Retinal pigment epithelial cell (primary cell): ENCODE measurements at places on chromosomes 7 and 10.

GRCh38 chr7:122919643-122920181, 33.5 kb upstream of the CADPS2 start:
- DNase-seq: no peak

DNA sequence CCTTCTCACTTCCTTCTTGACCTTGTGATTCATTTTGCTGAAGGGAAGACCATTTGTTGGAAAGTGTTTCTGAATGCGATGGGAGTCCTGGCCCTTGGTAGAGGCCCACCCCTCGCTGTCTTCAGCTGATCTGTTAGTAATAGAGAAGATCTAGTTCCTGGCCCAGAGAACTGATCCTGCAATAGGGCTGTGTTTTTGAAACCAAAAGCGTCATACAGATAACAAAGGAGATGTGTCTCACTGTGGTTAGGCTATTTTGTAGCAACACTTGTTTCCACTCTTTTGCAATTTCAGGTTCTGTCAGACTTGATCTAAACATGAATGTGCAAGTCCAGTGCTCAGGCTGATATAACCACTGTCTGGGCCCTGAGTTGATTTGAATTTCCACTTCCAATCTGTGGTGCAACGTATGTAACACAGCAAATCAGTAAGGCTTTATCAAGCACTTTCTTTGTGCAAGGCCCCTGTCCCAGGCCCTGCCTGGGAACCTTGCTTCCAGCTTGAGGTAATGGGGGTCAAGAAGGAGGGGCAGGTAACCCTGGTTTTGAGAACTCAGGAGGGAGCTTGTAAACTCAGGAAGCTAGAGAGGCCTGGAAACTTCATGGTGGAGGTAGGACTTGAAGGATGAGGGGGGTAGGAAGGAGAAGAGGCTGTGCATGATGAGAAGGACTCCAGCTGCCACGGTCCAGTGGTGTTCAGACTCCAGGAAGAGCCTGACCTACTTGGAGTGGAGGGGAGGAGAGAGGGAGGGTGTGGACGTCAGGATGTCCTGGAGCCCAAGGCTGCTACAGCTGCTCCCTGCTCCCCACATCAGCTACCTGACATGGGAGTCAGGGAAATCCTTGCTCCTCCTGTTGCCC, 42.2 kb upstream of the SRGN start:
- no peak for DNase-seq

DNA sequence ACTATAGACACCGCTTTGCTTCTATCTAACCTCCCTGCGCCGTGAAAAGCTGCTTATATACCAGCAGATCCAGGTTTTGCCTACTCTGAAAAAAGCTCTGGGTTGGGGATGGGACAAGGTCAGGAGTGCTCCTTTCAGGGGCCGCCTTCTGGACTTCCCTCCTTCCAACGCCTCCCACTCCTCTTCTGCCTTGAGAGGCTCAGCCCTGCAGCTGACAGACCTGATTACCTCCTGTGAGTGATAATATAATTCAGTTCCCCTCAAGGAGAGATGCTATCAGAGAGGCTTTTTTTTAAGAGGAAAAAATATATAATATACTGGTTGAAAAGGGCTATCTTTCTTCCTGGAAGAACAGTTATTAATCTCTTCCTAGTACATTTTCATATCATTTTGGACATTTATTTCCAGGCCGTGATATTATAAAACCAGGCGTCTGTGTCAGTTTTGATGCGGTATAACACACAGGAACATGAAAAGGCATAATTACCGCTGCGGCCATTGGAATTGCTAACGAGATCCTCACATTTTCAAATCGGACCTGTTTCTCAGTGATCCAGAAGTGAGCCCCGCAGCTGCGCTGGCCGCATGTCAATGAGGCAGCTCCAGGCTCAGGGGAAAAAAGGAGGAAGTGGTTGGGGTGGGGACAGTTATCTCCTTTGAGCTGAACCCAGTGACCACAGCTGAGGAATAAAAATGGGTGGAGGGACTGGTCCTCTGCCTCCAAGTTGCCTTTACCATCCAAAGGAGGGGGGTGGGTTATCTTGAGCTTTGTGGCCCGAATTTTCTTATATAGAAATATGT, 457.1 kb downstream of the TYW1 start:
- DNase-seq: no peak

GRCh38 chr10:96560966-96561887, 25.6 kb downstream of the TM9SF3 start:
- no peak for DNase-seq

- DNase-seq: no peak
Observed at GRCh38 chr7:20079080-20079479, 138.1 kb downstream of the MACC1 start.

DNA sequence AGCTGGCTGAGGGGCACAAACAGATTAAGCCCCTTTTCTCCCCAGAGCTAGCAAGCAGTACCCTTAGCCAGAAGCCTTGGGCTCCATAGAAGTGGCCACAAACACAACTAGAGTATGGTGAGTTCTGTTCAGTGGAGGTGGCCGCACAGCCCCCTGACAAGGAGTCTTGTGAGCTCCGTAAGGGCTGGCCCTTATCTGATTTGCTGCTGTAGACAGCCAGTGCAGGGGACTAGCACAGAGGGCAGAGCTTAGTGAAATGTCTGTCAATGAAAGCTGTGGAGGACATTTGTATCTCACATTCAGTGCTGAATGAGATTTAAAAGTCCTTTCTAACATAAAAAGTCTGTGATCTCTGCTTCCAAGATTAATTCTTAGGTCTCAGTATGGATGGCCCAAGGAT, 137.3 kb downstream of the AUTS2 start:
- no peak for DNase-seq

DNA sequence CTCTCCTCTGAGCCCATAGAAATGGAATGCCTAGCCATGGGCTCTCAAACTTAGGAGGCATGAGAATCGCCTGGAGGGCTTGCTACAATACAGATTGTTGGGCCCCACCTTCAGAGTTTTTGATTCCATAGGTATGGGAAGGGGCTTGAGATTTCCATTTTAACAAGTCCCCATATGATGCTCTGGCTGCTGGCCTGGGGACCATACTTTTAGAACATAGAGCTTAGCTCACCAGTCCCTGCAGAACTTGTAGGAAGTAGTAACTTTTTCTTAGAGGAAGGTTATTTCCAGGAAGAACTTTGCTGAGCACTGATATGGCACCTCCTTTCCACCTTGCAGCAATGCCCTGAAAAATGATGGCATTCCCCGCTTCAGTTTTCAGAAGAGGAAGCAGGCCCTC, 177.0 kb upstream of the ZMIZ1 start:
- no peak for DNase-seq

- no peak for DNase-seq
Observed at GRCh38 chr10:103111031-103111917, 81.8 kb downstream of the NT5C2 start.

GRCh38 chr7:107100824-107101223, 56.3 kb downstream of the PRKAR2B start:
- no peak for DNase-seq

- no peak for DNase-seq
Observed at GRCh38 chr10:17237915-17238444, 9.9 kb downstream of the VIM start.

DNA sequence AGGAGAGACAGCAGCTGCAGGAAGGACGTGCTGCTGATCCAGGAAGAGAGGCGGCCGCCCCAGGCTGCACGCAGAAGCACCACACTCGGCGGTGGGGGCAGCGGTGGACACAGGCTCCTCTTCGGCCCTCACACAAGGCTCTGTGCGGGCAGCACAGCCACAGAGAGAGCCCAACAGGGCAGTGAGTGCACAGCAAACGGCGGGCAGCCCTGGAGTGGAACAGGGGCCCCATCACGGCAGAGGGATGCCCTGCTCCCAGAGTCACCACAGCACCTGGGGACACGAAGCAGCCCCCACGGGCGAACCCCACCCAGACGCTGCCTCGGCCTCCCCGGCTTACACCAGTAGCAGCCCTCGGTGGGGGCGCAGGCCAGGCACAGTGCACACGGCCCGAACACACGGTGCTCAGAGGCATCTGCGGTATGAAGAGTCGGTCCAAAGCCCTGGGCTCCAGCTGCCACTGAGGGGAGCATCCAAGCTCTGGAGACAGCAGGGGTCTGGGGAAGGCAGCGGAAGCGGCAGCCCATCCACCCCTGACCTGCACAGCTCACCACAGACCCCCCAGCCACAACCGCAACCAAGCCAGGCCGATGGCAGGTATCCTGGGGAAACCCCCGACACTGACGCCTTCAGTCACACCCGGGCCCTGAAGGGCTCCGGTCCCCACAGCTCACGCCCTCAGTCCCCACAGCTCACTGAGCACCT, 16.8 kb downstream of the NUDT1 start:
- DNase-seq: no peak

GRCh38 chr10:1576467-1577372, 160.6 kb downstream of the ADARB2 start:
- DNase-seq: no peak

- DNase-seq: no peak
Observed at GRCh38 chr10:5538892-5539651, 14.3 kb downstream of the CALML3 start.

- peak; percentile 34 for DNase-seq
Observed at GRCh38 chr7:100675581-100676350, 2.2 kb downstream of the GNB2 start.

DNA sequence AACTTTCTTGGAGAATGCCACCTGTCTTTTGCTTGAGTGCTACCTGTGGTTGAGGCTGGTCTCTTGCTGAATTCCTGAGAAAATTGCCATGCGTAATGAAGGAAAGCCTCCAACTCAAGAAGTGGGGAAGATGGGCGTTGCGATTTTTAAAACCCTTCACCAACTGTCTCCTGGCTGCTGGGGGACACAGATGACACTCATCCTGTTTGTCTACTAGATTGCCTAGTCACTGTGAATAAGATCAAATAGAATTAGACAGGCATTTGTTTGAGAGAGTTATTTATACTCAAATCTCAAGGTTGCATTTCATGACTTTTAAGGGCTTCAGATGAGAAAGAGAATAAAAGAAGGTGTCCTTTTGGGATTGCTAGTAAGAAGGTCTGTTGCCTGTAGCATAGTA, 84.3 kb upstream of the MTPN start:
- DNase-seq: no peak

DNA sequence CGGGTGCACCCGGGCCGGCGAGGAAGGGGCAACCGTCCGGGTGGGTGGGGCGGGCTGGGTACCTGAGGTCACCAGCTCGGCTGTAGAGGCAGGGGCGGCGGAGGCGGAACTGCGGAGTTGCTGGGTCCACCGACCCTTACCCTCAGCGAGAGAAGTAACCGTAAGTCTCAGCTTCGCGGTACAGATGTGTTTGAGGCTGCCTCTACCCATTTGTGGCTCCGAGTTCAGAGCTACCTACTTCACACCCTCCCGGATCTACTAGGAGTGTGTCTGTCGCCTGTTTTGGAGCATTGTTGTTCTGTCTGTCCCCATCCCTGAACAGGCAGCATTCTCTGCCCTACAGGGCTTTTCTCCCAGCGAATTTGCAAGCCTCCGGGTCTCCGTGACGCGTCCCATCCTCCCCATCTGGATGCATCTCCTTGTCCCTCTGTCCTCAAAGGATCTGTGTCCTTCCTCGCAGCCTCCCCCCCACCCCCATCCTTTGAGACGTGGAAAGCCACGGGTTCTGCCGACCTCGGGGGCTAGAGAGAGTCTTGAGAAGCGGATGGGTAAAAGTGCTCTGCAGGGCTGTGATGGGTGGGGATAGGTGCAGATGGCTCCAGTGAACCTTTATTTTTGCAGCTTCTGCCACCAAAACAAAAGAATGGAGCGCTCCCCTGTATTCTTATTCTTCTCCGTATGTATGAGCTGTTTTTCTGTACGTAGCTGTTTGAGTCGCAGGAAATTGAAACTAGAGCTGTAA, 757 bp downstream of the ANKIB1 start:
- no peak for DNase-seq

DNA sequence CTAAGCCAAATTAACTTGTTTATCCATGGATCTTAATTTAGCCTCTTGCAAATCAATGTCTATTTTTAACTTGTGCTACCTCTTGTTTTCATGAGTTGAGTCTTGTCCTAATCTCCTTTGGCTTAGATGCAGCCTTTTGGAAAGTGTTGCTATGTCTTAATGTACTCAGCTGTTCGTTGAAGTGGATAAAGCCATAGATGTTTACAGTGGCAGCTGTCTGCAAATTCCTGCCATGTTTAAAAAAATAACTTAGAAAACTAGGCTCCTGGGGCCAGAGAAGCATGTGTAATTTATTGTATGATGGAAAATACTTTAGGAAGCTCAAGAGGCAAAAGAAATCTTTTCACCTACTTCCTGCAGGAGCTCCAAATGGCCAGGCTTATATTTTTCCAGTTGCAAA, 253.1 kb upstream of the RHOBTB1 start:
- peak; percentile 77 for DNase-seq

DNA sequence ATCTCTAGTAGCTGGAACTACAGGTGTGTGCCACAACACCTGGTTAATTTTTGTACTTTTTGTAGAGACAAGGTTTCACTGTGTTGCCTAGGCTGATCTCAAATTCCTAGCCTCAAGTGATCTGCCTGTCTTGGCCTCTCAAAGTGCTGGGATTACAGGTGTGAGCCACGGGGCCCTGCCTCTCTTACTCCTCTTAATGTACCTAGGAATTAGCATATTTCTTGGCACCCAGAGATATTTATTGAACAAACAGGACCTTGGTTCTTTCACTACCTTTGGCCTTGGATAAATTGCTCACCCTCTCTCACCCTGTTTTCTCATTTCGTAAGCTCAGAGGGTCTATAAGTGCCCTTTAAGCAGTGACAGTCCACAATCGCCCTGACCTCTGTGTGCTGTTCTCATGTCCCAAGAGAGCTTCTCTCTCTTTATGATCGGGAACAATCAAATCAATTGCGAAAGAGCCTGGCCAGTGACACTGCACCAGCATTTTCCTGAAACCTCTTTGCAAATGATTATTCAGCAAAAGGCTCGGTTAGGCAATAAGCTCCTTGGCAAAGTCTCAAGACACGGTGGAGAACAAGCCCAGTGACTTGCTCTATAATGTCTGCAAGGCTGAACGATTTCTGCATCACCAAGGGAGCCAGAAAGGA, 117.7 kb downstream of the APBB1IP start:
- DNase-seq: peak; percentile 87

GRCh38 chr10:18699849-18700840, 40.9 kb downstream of the ARL5B start:
- no peak for DNase-seq
